ENCODE measurements at places on chromosomes 16 and 17.

DNA sequence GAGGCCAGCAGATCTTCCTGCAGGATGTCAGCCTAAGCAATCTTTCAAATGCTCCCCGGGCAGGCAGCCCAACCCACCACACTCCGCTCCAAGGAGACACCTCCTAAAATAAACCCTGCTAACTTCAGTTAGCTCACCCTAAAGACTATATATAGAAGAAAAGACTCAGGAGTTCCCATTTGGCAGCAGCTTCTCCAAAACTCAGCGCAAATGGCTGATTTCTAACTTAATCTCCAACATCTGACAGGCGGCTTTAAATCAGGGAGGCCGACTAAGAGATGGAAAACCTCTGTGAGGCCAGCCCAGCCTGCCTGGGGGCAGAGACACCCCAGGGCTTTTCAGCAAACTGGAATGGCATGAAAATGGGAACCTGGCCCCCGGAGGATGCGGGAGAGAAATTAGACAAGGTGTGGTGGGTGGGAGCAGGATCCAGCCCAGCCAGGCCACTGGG, 91.6 kb downstream of the XYLT1 start:
- DNase-seq, result no peak

DNA sequence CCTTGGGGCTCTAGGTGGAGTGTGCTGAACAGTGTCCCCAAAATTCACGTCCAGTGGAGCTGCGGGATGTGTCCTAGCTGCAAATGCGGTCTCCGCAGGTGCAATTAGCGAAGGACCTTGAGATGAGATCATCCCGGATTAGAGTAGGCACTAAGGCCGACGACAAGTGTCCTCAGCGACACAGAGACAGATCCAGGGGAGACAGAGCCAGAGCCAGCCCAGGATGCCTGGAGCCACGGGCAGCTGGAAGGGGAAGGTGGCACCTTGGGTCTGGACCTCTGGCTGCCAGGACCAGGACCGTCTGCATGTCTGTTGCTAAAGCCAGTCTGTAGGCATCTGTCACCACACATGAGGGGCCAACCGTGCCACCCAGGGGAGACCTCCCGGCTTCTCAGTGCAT, 24.5 kb downstream of the SLC7A5 start:
- DNase-seq, result no peak

DNA sequence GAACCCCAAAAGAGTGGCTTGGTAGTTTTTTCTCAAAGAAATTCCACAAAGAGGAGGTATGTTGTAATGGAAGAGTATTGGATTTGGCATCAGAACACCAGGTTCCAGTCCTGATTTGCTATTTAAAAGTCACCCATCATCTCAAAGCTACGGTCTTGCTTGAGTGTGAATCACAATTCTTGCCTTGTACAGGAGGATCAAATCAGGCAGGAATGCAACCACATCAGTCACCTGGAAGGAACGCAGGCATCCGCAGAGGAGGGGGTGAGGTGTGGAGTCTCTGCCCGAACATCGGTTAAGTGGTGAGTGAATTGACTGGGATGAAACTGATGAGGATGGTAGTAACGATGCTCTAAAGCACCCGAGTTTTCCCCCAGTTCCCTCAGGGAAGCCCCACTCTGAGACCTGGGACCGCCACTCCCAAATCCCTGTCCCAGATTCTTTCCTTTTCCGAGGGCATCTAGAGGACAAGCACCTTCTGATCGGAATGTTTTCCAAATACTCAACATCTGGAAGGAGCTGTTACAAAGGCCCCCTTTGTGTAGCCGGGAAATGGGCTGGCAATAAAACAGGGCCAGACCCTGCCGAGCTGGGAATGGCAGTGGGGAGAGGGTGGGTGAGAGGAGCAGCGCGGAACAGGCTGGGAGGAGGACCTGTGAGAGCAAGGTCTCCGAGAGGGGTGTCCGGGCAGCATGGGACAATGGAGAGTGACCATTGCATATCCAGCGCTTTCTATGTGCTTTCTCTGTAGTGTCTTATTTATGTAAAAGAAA, 469.6 kb downstream of the SLC39A11 start:
- no peak for DNase-seq

DNA sequence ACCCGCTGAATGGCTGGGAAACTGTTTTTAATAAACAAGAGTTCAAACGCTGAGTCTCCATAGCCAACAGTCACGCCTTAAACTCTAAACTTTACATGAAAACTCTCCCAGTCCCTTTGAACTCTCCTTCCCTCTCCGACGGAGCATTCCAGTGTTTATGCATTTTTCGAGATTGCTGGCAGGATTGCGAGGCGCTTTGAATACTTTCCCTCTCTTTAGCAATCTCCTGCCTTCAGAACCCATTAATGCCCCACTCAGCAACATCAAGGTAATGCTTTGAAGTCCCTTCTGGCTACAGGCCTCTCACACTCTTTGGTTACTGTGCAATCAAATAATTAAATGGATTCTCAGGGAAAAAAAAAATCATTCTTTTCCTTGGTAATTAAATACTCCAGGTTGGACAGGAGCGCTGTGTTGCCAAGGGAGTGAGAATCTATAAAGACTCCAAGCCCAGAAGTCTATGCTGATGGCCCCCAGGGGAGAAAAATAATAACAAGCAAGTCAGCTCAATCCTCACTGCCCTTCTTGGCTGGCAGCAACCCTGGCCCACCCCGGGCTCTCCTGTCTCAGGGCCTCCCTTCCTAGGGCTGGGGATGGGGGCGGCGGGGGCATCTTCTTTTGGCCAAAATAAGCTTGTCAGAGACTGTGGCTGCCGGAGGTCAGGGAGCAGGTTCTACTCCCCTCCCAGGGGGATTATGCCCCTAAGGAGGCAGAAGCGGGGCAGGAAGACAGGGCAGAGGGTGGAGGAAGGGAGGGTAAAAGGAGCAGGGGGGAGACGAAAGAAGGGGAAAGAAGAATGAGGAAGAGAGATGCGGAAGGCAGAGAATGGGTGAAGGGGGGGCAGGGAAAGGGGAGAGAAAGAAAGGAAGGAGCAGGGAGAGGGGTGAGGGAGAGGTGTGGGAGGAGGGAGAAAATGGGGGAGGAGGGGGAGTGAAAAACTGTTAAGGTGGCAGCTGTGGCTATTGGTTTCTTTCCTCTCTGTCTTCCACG, 45.2 kb downstream of the AXIN2 start:
- DNase-seq, result no peak

DNA sequence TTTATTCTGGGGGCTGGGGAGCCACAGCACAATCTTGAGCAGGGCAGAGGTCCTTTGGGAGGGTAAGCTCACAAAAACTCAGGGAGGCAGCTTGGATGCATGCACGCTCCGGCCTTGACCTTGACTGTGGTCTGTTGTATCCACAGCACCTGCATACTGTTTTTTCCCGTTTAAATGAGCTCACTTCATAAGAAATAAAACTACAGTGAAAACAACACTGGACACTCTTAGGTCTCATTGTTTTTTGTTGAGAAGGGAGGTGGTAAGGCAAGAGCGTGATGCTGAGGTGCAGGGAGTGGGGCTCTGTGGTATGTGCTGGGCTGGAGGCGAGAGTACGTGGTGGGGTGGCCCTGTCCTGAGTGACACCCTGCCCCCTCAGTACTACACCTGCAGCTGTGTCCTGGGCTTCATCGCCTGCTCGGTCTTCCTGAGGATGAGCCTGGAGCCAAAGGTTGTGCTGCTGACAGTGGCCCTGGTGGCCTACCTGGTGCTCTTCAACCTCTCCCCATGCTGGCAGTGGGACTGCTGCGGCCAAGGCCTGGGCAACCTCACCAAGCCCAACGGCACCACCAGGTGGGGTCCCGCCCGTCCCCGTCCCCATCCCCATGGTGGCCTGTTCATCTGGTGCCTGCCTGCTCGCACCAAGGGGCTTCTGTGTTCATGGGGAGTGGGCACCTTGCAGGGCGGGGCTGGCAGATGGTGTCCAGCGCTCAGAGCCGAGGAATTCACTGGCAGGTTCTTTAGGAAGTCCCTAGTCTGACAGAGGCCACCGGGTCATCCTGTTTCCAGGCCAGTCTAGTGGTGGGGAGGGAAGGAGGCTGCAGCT, 44.2 kb downstream of the ADCY7 start:
- DNase-seq, result no peak

DNA sequence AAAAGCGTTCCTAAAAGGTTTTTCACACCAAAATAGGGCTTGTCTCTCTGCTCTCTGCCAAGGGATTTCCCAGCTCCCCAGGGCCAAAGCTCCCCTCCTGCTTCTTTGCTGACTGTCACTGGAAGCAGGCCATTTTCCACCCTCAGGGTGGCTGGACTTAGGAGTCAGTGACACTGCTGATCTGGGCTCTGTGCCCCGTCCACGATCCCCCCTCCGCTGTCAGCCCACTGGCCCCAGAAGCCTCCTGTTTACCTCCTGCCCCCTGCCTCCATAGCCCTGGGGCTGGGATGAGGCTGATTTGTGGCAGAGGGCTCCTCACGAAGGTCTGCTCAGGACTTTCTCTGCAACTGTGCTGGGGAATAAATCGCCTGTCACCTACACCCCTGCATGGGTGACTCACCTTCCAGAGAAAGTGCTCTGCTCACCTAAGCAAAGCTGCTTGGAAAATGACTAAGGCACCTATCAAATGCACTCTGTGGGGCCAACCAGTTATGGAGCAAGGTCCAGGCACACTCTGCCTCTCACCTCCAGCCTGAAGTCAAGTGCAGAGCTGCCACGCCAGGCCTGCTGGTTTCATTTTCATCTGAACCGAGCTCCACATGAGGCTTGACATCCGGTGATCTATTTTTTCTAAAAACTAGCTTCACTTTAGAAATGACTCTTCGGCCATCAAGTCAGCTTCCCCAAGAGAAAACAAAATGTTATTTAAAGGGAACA, 4.9 kb downstream of the MAP3K14 start:
- DNase-seq, result peak; percentile 76

GRCh38 chr17:45704251-45704650, 79.9 kb upstream of the CRHR1 start:
- no peak for DNase-seq

GRCh38 chr17:34207572-34207971, 47.5 kb upstream of the CCL2 start:
- no peak for DNase-seq

GRCh38 chr17:14760212-14760611, 459.3 kb downstream of the HS3ST3B1 start:
- no peak for DNase-seq

- no peak for DNase-seq
These were observed 299.7 kb downstream of the C16orf95 start for GRCh38 chr16:87017371-87018012.

GRCh38 chr17:2983255-2983654, 80.2 kb downstream of the OR1D5 start:
- DNase-seq, result no peak

DNA sequence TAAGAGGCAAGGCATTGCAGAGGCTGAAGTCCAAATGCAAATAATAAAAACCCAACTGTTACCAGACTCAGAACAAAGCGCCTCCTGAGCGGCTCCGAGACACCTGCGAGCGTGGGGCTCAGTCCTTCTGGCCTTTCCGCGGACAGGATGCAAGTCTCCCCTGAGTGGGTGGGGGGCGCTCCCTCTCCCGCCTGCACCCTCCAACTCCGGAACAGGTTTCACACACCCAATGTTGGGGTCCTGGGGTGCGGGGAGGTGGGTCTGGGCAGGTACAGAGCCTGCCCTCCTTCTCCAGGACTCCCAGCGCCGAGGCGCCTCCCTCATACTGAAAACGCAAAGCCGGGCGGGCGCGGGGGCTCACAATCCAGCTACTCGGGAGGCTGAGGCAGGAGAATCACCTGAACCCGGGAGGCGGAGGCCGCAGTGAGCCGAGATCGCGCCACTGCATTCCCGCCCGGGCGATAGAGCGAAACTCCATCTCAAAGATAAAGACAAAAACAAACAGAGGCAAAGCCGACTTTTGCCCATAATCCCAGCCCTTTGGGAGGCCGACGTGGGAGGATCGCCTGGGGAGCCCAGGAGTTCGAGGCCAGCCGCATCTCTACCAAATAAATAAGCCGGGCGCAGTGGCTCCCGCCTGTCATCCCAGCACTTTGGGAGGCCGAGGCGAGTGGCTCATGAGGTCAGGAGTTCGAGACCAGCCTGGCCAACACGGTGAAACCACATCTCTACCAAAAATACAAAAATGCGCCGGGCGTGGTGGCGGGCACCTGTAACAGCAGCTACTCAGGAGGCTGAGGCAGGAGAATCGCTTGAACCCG, 893 bp downstream of the GINS2 start:
- DNase-seq, result no peak

DNA sequence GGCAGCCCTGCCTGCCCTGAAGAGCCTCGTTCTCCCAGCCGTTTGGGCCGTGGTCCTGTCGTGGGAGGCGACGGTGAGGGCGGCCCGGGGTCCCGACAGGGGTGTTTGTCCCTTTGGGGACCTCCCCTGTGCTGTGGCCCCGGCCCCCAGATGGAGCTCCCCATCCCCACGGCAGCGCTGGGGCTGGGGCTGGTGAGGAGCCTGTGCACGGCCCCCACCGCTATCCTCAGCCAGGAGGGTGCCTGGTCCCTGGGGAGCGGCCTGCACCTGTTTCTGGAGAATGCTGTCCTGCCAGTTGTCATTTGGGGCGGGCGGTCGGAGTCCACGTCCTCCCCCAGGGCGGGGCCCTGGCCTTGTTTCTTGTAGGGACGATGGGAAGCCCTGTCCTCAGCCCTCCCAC, 6.6 kb downstream of the CAPN15 start:
- no peak for DNase-seq

DNA sequence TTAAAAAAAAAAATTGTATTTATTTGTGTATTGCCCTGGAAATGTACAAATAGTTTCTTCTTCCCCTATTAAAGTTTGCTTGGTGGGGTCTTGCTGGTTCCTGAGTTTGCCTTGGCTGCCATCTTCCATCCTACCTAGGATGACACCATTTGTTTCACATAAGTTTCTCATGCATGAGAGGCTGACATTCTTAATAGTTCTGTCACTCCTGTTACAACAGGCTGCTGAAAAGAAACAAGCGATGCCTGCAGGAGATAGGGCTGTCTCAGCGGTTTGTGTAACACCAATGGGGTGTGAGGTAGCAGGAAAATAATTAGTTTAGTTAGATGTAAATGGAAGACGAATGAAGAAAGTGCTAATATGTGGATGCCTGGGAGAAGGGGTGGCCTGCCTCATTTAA, 1000.9 kb upstream of the RBFOX1 start:
- no peak for DNase-seq

GRCh38 chr17:16351831-16352230, 1.4 kb downstream of the CENPV start:
- DNase-seq, result no peak

DNA sequence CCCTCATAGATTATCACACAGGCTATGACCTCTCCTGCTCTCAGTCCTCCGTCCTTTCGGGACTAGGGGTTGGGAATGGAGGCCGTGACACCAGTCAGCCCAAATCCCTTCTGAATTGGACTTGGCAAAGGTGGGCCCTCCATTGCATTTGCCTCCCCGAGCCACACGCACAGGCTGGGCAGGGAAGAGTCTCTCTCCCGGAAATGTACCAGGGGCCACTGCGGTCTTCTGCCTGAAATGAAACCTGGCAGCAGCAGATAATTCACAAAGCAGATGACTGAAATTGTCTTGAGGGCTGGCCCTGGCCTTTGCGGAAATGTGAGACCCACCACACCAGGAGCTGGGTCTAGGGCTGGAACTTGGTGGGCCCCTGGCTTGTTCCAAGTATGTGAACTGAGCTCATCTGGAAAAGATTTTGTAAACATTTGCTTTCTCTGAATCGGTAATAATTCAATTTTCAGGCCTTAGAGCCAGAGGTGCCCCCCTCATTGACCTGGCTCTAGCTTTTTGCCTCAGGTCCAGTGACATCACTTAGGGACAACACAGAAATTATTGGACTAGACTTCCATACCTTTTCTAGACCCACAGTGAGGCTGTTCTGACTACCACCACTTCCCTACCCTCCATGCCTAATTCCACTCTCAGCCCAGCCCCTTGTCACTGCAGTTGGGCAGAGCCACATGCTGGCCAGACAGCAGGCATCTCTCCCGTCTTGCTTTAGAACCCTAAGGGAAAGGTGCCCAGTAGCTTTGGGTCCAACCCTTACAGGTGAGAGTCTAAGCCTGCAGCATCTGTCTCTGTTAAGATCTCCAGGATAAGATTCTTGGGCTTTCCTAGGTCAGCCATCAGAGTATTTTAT, 75.2 kb downstream of the CCDC182 start:
- no peak for DNase-seq

- no peak for DNase-seq
These were observed 1.8 kb downstream of the TNS4 start for GRCh38 chr17:40499551-40500189.
